ENCODE measurements at places on chromosomes 5 and 9.

GRCh38 chr9:97772145-97772544, 75.0 kb upstream of the XPA start:
- no peak for DNase-seq

- DNase-seq: no peak
Observed at GRCh38 chr5:79642210-79642609, 30.0 kb downstream of the TENT2 start.

- no peak for DNase-seq
Observed at GRCh38 chr5:116084287-116084691, 536 bp upstream of the COMMD10 start.

DNA sequence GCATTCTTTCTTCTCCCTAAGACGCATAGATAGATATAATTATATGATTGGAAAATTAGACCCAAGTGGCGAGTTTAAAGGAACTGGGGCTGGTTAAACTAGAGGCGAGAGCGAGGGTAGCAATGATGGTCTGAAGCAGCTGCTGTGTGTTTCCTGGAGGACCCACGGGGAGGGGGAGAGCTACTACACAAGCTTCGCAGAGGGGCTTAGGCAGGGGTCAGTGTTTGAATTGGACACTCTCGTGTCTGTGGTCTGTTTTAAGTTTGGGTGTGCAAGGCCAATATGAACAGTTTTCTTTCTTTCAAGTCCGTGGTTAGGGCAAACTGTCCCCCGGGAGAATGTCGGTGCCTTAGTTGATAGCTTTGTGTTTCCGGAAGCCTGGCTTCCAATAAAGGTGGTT, 43.1 kb downstream of the PDZD2 start:
- DNase-seq: no peak

GRCh38 chr5:149378241-149378820, 761 bp downstream of the IL17B start:
- DNase-seq: no peak

- no peak for DNase-seq
Observed at GRCh38 chr5:139268364-139269202, 25.0 kb upstream of the MATR3 start.

- DNase-seq: no peak
Observed at GRCh38 chr5:93721071-93721470, 20.3 kb downstream of the POU5F2 start.

DNA sequence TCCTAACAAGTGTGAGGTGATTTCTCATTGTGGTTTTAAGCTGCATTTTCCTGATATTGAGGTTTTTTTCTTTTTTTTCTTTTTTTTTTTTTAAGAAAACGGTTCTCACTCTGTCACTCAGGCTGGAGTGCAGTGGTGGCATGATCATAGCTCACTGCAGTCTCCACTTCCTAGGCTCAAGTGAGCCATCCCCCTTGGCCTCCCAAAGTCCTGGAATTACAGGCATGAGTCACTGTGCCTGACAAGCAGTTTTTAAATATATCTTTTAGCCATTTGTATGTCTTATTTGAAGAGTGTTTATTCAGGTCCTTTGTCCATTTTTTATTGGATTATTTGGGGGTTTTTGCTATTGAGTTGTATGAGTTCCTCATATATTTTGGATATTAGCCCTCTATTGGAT, 53.8 kb downstream of the GCNT1 start:
- DNase-seq: no peak

- no peak for DNase-seq
Observed at GRCh38 chr9:92061184-92061583, 54.0 kb downstream of the SPTLC1 start.

DNA sequence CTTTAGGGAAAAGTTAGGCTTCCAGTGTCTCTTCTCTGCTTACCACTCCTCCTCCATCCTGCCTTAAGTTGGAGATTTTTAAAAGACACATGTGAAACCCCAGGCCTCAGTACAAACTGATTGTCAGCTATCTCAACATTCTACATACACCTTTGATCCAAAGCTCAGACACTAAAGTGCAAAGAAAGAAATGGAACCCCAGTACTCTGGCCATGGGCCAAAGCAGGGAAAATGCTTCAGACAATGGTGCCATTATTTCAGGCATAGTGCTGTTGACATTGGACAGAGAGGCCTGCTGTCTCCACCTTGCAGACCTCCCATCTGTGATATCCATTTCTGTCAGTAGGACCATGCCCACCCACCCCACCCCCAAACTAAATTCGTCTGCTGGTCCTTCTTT, 49.1 kb downstream of the G3BP1 start:
- peak; percentile 27 for DNase-seq

GRCh38 chr9:248278-248961, 33.8 kb downstream of the DOCK8 start:
- no peak for DNase-seq

GRCh38 chr5:18811661-18812060, 1176.3 kb downstream of the CDH18 start:
- DNase-seq: no peak

GRCh38 chr5:33328818-33329217, 111.9 kb upstream of the TARS1 start:
- no peak for DNase-seq

DNA sequence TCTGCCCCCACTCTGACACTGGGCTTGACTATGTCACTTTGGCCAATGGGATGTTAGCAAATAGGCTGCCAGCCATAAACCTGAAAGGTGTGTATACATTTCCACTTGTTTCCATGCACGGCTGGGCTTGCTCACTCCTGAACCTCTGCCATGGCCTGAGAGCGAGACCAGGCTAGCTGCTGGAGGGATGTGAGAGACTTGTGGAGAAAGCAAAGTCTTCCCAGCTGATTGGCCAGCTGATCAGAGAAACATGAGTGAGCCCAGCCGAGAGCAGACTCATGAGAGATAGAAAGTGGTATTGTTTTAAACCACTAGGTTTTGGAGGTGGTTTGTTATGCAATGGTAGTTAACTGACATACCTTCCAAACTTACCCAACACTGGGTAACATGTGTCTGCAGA, 13.9 kb downstream of the FAM193B start:
- DNase-seq: no peak

- no peak for DNase-seq
Observed at GRCh38 chr5:34011536-34011935, 3.7 kb upstream of the AMACR start.

- no peak for DNase-seq
Observed at GRCh38 chr9:78097541-78097940, 65.9 kb upstream of the GNAQ start.

DNA sequence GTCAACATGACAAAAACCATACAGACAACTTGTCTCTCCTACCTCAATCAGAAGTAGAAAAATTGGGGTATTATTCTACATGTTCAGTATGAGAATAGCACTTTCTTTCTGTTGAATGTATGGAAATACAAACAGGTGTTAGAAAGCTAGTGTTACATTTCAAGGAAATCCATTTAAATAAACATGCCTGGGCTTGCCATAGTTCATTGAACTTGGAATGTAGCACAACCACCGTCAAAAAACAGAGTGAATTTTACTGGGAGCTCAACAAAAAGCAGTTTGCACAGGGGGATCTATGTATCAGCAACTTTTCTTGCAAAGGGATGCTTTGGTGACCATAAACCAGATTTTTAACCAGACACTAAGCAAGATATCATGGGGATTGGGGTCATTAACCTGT, 307.9 kb upstream of the SMARCA2 start:
- DNase-seq: no peak

All from NCI-H1092 treated with DMSO at 0.1 percent for 48 hours (cell line).